ENCODE measurements at places on chromosomes 4 and X. TPM values are rescaled to one million over a fixed set of nuclear protein-coding genes. Genes with fewer than 3 reads are reported as not detected.
A peak's percentile ranks its signal among the peaks of the same experiment; 100 is the strongest.

DNA sequence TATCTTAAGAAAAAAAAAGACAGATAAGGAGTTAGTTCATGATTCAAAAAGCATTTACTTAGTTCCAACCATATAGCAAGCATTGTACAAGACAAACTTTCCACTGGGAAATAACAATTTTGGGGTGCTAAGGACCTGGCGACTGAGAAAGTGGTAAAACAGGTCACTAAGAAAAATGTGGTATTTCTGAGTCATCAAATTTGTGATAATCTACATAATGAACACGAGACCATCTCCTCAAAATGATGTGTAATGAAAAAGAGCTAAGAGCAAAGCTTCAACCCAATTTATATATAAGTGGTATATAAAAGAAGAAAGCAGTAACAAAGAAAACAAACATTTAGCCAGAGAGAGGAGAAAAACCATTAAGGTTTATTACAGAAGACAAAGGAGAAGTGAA, 72.3 kb downstream of the FBXW7 start:
- DNase-seq = no peak
- H3K4me1 ChIP-seq = peaks cover 6% of the 10 kb centered on the region
- no peaks in the 10 kb centered on the region for H3K36me3 ChIP-seq
- H3K27me3 ChIP-seq = no peaks in the 10 kb centered on the region
- H3K27ac ChIP-seq = no peak overlapping the region
- no peak overlapping the region for H3K4me3 ChIP-seq

GRCh38 chr4:37802068-37802666, 24.3 kb upstream of the PGM2 start:
- H3K27me3 ChIP-seq = no peaks in the 10 kb centered on the region
- no peak overlapping the region for H3K27ac ChIP-seq
- no peak overlapping the region for H3K4me3 ChIP-seq
- H3K36me3 ChIP-seq = no peaks in the 10 kb centered on the region
- DNase-seq = peak; percentile 42

DNA sequence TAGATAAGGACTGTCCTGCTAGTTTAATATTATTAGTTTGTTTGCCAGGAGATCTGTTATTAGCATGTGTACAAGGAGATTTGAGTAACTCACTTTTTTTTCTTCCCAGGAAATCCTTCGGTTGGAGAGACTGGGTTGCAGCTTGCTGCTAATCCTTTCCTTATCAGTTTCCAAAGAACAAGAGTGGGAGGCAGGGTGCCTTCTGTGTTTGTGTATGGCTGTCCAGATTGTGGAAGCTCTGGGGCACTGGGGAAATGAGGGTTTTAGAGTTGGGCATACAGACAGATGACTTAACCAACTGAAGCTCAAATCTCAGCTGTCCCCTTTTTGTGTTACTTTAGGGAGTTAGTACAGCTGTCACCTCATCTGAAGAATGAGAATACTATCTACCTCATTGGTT, 12.6 kb upstream of the SUPT20HL1 start:
- H3K27me3 ChIP-seq = peaks cover 2% of the 10 kb centered on the region
- no peak for DNase-seq
- no peak overlapping the region for H3K4me3 ChIP-seq

Gene NWD2
- 0.05 TPM for total RNA-seq

Gene CTSO
- 1.7 TPM for total RNA-seq

Gene WWC2
- total RNA-seq = 24.6 TPM

Gene MAGEA2B
- total RNA-seq = not detected

Gene CRLF2
- total RNA-seq = not detected

Gene TAF7L
- total RNA-seq = 0.19 TPM

Gene RGN
- total RNA-seq = 0.70 TPM
